ENCODE measurements at places on chromosomes 3 and 15.

DNA sequence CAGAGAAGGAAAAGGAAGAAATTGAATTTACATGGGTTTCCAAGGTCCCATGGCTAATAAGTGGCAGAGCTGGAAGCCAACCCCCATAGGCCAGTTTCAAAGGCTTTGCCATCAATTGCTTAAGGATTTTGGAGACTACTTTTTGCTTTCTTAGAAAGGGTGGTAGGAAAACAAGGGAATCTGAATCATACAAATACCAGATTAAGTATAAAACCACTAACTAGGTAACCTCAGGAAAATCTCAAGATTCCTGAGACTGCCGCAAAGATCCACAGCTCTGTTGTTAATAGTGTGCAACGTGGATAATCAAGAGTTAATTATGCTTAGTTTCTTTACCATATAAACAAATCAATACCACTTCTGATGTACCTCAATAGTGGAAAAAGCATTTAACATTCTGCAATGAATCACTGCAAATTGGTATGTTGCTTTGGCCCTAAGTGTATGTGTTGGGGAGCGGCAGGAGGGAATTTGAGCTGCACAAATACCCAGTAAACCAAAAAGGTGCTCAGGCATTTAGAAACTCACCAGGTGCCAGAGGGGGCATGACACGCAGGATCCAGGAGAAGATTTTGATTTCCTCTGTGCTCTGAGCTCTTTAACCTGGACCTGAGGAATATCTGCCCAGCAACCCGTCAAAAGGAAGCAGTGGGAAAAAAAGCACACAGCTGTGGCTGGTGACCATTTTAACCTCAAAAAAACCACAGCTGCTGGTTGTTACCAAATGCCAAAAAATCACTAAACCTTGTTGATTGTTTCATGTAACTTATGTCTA, 22.0 kb downstream of the AADAC start:
- ATAC-seq: no peak
- no peak overlapping the region for H3K4me3 ChIP-seq
- H3K4me1 ChIP-seq: peaks cover 4% of the 10 kb centered on the region
- no peaks in the 10 kb centered on the region for H3K36me3 ChIP-seq

DNA sequence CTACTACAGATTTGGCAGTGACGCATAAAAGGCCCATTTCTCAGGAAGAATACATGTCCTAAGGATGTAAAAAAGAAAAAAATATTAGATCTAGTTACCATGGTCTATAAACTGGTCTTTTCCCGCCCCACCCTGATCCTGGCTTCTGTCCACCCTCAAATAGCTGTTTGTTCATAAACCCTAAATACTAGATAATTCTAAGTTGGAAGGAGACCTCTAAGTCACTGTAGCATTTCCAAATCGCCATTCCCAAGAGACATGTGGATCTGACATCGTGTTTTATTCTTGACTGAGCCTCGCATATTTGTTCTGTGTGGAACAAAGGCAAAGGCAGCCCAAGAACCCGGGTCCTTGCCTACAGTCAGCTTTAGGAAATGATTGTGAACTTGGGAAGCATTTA, 49.0 kb downstream of the LMCD1 start:
- H3K36me3 ChIP-seq: no peaks in the 10 kb centered on the region
- H3K27me3 ChIP-seq: no peaks in the 10 kb centered on the region
- no peak overlapping the region for H3K27ac ChIP-seq
- no peak overlapping the region for H3K4me3 ChIP-seq

DNA sequence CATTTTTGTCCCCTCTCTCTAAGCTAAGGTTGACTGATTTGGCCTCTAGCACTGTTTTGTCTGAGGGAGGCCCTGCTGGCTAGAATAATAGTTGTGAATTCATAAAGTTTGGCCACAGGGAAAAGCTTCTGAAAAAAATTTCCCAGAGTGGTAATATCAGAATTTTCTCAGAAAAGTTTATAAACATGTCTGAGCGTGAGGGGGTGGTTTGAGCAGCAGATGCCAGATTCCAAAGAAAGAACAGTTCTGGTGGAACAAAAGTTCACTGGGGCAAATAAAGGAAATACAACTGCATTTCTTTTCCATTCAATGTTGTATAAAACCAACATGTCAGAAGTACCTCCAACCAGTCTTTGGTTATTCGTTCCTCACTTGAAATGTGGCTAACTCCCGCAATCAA, 61.2 kb downstream of the CLDN1 start:
- no peaks in the 10 kb centered on the region for H3K36me3 ChIP-seq
- no peak overlapping the region for H3K4me3 ChIP-seq
- H3K4me1 ChIP-seq: no peaks in the 10 kb centered on the region
- no peaks in the 10 kb centered on the region for H3K27me3 ChIP-seq
- H3K27ac ChIP-seq: no peak overlapping the region

GRCh38 chr3:146496726-146497125, 27.4 kb upstream of the PLSCR2 start:
- peak; percentile 54 for ATAC-seq
- H3K36me3 ChIP-seq: no peaks in the 10 kb centered on the region
- no peaks in the 10 kb centered on the region for H3K4me1 ChIP-seq
- no peak overlapping the region for H3K27ac ChIP-seq
- no peaks in the 10 kb centered on the region for H3K27me3 ChIP-seq
- H3K4me3 ChIP-seq: no peak overlapping the region

DNA sequence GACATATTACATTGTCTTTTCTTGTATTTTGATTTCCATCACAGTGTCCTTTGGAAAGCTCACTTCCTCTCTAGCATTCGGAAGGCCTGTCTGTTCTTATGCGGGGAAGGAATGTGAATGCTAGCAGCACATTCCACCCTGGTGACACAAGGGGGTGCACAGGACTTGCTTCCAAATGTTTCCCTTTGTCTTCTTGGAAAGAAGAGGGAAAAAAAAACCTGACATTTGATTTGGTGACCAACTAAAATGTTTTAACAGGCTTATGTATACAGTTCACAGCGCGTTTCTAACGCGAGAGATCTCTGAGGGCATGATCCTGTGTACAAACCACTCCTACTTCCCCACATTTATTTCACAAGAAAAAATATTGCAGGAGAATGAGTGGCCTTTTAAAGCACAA, 107.6 kb upstream of the FXR1 start:
- no peak overlapping the region for H3K4me3 ChIP-seq
- H3K27ac ChIP-seq: no peak overlapping the region
- no peaks in the 10 kb centered on the region for H3K4me1 ChIP-seq
- no peaks in the 10 kb centered on the region for H3K36me3 ChIP-seq
- no peaks in the 10 kb centered on the region for H3K27me3 ChIP-seq

- peak overlapping the region; percentile 83 for H3K27ac ChIP-seq
- no peaks in the 10 kb centered on the region for H3K27me3 ChIP-seq
- peaks cover 23% of the 10 kb centered on the region for H3K4me1 ChIP-seq
- peaks cover 39% of the 10 kb centered on the region for H3K36me3 ChIP-seq
Observed at GRCh38 chr3:45985532-45986302, 9.9 kb downstream of the FYCO1 start.

DNA sequence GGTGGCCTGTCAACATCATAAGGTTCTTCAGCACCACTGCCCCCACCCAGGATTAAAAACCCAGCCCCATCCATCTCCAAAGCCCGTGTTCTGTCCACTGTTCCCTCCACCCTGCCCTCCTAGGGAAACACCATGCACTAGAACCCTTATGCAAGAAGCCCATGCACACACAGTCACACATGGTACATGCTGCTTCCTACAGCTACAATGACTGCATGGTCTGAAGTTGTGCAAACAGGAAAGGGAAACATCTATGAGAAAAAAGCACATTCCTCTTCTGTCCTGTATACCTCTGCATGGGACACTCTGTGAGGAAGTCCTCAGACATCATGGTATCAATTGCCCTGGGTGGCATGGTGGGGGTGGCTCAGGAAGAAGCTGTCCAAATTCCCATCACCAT, 108.6 kb upstream of the MRPS22 start:
- H3K27ac ChIP-seq: no peak overlapping the region
- H3K27me3 ChIP-seq: no peaks in the 10 kb centered on the region
- H3K36me3 ChIP-seq: no peaks in the 10 kb centered on the region
- no peaks in the 10 kb centered on the region for H3K4me1 ChIP-seq
- no peak overlapping the region for H3K4me3 ChIP-seq

DNA sequence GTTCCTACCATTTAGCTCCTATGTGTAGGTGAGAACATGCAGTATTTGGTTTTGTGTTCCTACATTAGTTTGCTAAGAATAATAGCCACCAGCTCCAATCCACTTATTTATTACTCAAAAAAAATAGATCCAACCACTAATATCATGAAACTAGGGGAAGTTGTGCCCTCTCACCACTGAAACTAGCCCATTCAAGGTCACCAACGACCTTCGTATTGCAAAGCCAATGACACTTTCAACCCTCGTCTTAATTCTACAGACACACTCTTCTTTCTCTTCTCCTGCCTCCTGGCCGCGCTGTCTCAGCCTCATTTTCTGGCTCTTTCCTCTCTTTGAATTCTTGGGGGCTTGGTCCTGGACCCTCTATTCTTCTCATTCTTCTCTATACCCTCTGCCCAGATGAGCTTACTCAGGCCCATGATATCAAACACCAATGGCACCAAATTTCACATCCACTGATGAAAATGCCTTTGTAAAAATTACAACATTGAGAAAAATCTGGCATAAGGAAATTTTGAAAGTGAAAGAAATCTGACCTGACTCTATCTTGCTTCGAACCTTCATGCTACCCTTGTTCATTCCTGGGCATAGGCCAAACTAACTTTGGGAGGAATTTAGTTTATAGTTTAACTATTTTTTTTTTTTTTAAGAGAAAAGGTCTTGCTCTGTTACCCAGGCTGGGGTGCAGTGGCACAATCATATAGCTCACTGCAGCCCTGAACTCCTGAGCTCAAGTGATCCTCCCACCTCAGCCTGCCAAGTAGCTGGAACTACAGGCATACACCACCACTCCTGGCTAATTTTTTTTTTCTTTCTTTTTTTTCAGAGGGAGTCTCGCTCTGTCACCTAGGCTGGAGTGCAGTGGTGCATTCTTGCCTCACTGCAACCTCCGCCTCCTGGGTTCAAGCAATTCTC, 25.4 kb upstream of the LIMD1 start:
- no peak overlapping the region for H3K27ac ChIP-seq
- no peaks in the 10 kb centered on the region for H3K27me3 ChIP-seq
- no peaks in the 10 kb centered on the region for H3K36me3 ChIP-seq
- no peak for ATAC-seq

GRCh38 chr3:43919029-43919428, 228.3 kb downstream of the ABHD5 start:
- no peak overlapping the region for H3K4me3 ChIP-seq
- no peaks in the 10 kb centered on the region for H3K4me1 ChIP-seq
- no peaks in the 10 kb centered on the region for H3K36me3 ChIP-seq

DNA sequence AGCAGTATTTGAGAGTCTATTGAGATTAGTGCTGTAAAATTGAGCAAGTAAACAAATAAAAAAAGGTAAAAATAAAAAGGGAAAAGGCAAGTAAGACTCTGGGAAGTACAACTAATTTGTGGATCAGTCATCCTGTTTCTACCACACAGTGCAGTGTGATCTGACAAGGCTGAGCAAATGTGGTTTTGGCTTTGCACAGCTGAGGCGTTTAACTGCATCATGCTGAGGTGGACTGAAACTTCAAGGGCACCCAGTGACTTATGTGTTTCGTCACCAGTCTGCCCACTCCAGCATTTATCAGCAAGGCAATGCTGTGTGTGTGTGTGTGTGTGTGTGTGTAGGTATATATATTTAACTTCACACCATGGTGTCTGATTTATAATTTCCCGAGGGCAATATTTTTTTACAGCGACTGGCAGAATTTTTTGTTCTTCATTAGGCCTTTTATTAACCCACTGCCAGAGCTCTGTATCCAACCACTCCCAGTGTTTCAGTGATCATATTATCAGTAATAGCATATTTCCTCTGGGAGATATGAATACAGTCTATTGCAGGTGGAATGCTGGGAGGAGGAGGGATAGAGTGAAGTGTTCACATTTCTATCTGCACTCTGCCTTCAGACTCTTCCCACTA, 131.5 kb upstream of the SATB1 start:
- H3K4me3 ChIP-seq: no peak overlapping the region
- no peak for ATAC-seq
- no peaks in the 10 kb centered on the region for H3K27me3 ChIP-seq
- no peak overlapping the region for H3K27ac ChIP-seq
- no peaks in the 10 kb centered on the region for H3K36me3 ChIP-seq

- H3K27ac ChIP-seq: no peak overlapping the region
- no peak overlapping the region for H3K4me3 ChIP-seq
- H3K4me1 ChIP-seq: no peaks in the 10 kb centered on the region
- no peaks in the 10 kb centered on the region for H3K36me3 ChIP-seq
- H3K27me3 ChIP-seq: no peaks in the 10 kb centered on the region
Observed at GRCh38 chr3:186732169-186732766, 15.1 kb downstream of the KNG1 start.

- peaks cover 10% of the 10 kb centered on the region for H3K4me1 ChIP-seq
- no peak for ATAC-seq
- no peaks in the 10 kb centered on the region for H3K36me3 ChIP-seq
Observed at GRCh38 chr3:65945480-65945879, 93.2 kb downstream of the MAGI1 start.

DNA sequence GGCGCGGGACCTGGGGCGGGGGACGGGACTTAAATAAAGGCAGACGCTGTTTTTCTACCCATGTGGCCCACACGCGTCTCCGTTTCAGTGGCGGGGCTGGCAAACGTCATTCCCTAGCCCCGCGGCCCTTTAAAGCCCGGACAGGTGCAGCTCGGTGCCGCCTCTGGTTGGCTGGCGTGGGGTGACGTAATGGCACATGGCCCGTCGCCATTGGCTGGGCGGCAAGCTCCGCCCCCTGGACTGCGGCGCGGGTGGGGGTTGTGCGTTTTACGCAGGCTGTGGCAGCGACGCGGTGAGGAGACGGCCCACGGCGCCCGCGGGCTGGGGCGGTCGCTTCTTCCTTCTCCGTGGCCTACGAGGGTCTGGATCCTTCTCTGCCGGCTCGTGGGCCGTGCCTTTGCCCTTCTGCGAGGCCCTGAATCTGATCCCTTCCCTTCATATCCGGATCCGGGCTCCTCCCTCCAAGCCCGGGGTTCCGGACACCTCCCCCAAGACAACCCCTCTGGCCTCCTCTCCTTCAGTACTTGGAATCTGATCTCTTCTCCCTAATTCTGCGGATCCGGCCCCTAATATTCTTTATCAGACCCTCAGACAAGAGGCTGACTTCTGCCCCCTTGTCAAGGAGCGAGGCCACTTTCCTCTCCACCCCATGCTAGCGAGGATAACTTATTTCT, at the start of gene CRELD1:
Gene CRELD1, plus strand, starts transcription at position 274 of the 674 bp plus-strand sequence. CDS start 605 bp downstream, outside the sequence.
- H3K4me1 ChIP-seq: peaks cover 39% of the 10 kb centered on the region
- peak within 1 kb of the TSS; percentile 92 for H3K27ac ChIP-seq
- peak within 1 kb of the TSS; percentile 79 for H3K4me3 ChIP-seq
- no peaks in the 10 kb centered on the region for H3K27me3 ChIP-seq
- no peaks in the 10 kb centered on the region for H3K36me3 ChIP-seq
- peak; percentile 94 for ATAC-seq

- peaks cover 7% of the 10 kb centered on the region for H3K27me3 ChIP-seq
- no peaks in the 10 kb centered on the region for H3K36me3 ChIP-seq
- H3K4me1 ChIP-seq: no peaks in the 10 kb centered on the region
- no peak overlapping the region for H3K27ac ChIP-seq
- no peak overlapping the region for H3K4me3 ChIP-seq
Observed at GRCh38 chr3:42514876-42515275, 12.4 kb downstream of the VIPR1 start.

GRCh38 chr15:33757516-33758232, 210.6 kb upstream of the CHRM5 start:
- H3K4me1 ChIP-seq: no peaks in the 10 kb centered on the region
- peaks cover 26% of the 10 kb centered on the region for H3K36me3 ChIP-seq
- no peak overlapping the region for H3K4me3 ChIP-seq
- no peaks in the 10 kb centered on the region for H3K27me3 ChIP-seq
- H3K27ac ChIP-seq: no peak overlapping the region
- ATAC-seq: no peak

GRCh38 chr3:131995891-131996290, 38.9 kb downstream of the CPNE4 start:
- H3K27ac ChIP-seq: no peak overlapping the region
- H3K27me3 ChIP-seq: no peaks in the 10 kb centered on the region
- no peaks in the 10 kb centered on the region for H3K36me3 ChIP-seq
- no peak overlapping the region for H3K4me3 ChIP-seq
- ATAC-seq: no peak
